ENCODE measurements at places on chromosomes 5 and 9.

DNA sequence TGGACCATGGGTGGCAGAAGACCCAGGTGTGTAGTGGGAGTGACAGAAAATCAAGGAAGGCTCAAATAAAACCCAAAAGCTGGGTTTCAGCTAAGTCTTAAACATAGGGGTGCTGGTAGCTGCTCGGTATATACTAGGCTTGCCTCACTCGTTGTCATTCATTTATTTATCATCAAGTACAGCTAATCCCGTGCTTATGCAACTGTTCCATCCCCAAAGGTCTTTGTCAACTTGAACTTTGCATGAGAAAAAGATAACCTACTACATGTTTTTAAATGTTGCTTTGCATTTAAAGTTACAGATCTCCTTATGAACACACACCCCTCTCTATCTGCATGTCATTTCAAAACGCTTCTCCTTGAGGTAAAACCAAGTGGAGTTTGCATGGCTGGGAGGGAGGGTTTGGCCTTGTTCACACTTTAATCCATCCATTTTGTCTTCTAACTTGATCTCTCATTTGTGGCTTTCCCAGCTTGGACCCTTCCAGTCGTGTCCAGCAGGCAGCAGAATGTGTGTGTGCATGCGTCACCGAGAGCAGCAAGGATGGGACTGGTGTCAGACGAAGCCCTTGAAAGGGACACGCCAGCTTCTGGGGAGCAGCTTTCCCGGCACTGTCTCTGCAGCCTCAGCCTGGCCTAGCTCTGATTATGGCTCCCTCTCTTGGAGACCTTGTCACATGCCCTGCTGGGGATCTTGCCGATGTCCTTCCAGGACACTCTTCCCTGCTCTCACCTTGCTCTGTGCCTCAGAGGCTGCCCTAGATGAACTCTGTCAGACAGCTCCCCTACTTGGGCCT lies 133.5 kb downstream of the GADD45G start:
- no peaks in the 10 kb centered on the region for H3K36me3 ChIP-seq
- no peaks in the 10 kb centered on the region for H3K4me1 ChIP-seq
- no peak overlapping the region for H3K4me3 ChIP-seq

DNA sequence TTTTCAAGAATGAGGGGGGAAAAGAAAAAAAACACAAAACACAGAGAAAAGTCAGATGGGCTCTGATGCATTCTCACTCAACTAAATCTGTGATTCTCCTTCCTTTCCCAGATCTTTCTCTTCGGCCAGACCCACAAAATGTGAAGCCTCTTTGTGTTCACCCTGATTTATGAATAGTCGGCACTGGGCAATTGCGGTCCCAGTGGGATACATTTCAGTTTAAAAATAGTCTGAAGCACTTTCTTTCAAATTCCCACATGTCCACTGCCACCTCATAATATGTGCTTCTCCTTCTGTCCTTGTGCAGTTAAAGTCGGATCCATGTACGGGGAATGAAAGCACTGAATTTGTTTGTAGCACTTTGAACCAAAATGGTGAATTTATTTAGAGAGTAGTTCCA lies 995.4 kb upstream of the WWC1 start:
- no peak overlapping the region for H3K4me3 ChIP-seq
- H3K4me1 ChIP-seq, result no peaks in the 10 kb centered on the region
- H3K27ac ChIP-seq, result no peak overlapping the region
- no peaks in the 10 kb centered on the region for H3K36me3 ChIP-seq

GRCh38 chr5:168734620-168735300 lies 155.6 kb upstream of the PANK3 start:
- H3K36me3 ChIP-seq, result no peaks in the 10 kb centered on the region
- H3K27me3 ChIP-seq, result no peaks in the 10 kb centered on the region
- no peak overlapping the region for H3K27ac ChIP-seq
- no peaks in the 10 kb centered on the region for H3K4me1 ChIP-seq
- DNase-seq, result no peak
- H3K4me3 ChIP-seq, result no peak overlapping the region

DNA sequence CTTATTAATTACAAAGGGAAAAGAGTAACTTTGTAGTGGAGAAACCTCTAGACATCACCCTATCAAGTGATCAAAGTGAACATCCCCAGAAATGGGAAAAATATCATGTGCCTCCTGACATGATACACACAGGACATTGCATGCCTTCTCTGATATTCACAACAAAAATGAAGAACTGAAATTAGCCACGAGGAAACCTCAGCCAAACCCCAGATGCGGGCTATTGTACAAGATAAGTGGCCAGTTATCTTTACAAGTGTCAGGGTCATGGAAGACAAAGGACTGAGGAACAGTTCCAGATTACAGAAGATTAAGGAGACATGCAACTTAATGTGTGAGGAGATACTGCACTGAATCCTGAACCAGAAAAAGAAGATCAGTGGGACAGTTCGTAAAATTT lies 23.8 kb upstream of the NPM1 start:
- H3K4me1 ChIP-seq, result no peaks in the 10 kb centered on the region
- no peak for DNase-seq
- no peak overlapping the region for H3K27ac ChIP-seq
- H3K27me3 ChIP-seq, result no peaks in the 10 kb centered on the region
- no peaks in the 10 kb centered on the region for H3K36me3 ChIP-seq

GRCh38 chr5:132414634-132415378 lies 45.3 kb downstream of the SLC22A5 start:
- peak; percentile 53 for DNase-seq
- peak overlapping the region; percentile 63 for H3K27ac ChIP-seq
- H3K4me3 ChIP-seq, result no peak overlapping the region
- H3K27me3 ChIP-seq, result no peaks in the 10 kb centered on the region
- H3K4me1 ChIP-seq, result peaks cover 53% of the 10 kb centered on the region
